ENCODE measurements at places on chromosomes 6 and 20.
A peak's percentile ranks its signal among the peaks of the same experiment; 100 is the strongest.

- no peak for DNase-seq
These were observed 541.0 kb upstream of the SPTLC3 start for GRCh38 chr20:12467758-12468157.

DNA sequence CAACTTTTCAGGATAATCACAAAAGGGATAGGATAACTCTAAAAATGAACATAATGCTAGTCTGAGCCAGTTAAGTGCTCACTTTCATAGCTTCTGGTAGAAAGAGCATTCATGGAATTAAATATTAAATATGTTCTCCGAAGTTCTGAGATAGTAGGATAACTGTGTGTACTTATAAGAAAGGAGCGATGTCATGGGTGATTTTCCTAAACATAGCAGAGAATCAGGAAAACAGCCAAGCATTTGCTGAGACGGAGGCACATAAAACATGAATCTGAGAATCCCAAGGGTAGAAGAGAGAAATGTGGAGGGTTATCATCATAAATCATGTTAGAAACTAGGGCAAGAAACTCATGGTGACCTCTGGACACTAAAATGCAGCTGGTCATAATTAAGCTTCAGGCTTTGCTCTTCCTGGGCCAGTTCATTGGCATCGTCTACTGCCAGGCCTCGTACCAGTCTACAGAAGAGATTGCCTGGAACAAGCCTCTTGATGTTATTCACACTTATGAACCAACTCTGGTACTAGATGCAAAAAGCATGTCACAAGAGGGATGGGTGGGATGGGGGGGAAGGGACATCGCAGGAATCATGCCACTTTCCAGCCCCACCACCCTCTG lies 436.6 kb downstream of the PRKN start:
- DNase-seq, result no peak

GRCh38 chr6:37576336-37576737 lies 76.6 kb upstream of the CCDC167 start:
- no peak for DNase-seq

GRCh38 chr6:2745246-2745645 lies 5.5 kb downstream of the MYLK4 start:
- DNase-seq, result no peak

DNA sequence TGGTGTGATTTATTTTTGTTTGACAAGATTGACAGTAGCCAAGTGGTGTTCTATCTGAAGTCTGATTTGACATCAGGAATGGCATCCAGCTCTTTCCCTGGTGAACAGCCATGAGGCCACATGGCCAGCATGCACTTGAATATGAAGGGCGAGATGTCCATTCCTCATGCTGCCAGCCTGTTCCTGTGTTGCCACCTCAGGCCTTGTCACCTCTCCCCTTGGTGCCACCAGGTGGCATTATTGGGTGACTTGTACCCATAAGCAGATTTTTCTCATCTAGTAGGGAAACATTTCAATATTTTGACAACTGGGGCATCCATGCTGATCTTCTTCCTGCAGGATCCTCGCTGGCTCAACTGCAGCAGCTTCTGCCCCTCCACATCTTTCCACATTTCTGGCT lies 199.1 kb downstream of the ERMARD start:
- no peak for DNase-seq

GRCh38 chr6:84568971-84569370 lies 195.4 kb downstream of the TBX18 start:
- no peak for DNase-seq

DNA sequence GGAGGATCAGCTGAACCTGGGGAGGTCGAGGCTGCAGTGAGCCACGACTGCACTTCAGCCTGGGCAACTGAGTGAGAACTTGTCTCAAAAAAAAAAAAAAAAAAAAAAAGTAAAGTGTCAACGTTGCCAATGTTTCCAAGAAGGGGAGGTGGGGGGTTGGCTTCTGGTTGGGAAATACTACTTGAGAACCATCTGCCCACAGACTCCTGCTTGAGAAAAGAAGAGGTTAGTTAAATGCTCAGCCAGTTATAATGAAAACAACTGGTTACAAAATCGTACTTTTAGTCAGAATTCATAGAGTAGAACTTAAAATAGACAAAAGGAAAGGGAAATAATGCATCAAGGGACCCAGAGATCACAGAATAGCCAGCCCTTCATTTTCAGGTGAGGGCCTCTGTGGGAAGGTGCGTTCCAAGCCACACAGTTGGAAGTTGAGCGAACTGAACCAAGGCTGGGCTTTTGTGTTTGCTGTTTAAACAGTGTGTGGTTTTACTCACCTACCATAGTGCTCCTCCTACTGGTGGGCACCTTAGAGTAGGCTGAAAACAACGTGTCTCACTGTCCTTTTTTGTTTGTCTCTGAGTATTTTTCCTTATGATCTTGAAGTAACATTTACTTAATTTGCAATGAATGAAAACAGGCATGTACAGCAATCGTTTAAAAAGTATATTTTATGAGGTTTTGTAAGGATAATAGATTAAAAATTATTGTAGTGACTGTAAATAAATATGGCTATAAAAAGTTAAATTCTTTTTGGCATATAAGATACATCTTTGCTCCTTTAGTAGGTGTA lies 200.7 kb downstream of the BCAS1 start:
- peak; percentile 81 for DNase-seq

Data from HAP-1 (cell line).